ENCODE measurements at places on chromosomes 6 and 20. TPM values are rescaled to one million over a fixed set of nuclear protein-coding genes. Genes with fewer than 3 reads are reported as not detected.
A peak's percentile ranks its signal among the peaks of the same experiment; 100 is the strongest.

- peak overlapping the region; percentile 93 for H3K4me3 ChIP-seq
- H3K27me3 ChIP-seq, result no peaks in the 10 kb centered on the region
- H3K36me3 ChIP-seq, result peaks cover 2% of the 10 kb centered on the region
- peaks cover 10% of the 10 kb centered on the region for H3K4me1 ChIP-seq
Measured at GRCh38 chr6:87700397-87701343, 1.4 kb downstream of the AKIRIN2 start.

Gene CALHM5
- polyA plus RNA-seq, result 0.91 TPM

DNA sequence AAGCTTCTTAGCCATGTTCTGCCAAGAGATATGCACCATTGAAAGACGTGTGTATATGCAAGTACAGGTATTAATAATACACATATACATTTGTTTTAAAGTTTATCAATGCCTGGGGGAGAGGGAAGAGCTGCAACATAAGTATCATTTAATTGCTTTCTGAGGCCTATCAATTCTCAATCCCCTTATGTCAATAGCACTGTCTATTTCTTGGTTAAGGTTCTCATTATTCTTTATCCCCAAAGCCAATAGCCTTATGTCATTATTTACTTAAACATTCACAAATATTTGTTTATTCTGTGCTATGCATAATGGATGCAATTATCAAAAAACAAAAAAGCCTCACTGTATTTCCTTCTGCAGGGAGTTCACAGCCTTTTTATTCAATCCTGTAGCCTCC is 350.3 kb upstream of the KCNQ5 start:
- no peak overlapping the region for H3K4me3 ChIP-seq
- H3K27ac ChIP-seq, result no peak overlapping the region
- DNase-seq, result no peak
- H3K27me3 ChIP-seq, result no peaks in the 10 kb centered on the region

Gene C6orf15
- not detected for polyA plus RNA-seq

DNA sequence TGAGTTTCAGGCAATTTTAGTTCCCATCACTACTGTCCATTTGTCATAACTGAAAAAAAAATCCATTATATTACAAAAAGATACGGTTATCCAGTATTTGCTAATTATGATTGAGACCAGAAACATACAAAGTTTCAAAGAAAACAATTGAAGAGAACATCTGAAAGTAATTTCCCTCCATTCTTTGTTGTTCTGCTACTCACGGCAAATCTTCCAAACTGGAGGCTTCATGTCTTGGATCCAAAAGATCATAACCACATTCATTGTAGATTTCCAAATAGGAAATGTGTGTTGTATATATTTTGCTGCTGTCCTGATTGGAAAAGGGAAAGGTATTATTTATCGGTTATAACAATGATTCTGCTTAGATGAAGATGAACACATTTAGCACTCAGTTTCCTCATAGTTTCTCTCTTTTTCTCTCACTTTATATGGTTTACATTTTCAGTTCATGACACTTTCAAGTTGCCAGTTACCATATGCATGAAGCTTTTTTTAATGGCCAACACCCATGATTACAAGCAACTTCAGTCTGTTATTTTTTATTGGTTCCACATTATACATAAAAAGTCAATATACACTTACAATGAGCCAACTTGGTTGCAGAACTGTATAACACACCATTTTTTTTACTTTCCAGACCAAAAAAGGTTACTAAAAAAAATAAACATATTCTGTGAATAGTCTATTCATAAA is 90.4 kb downstream of the KIF6 start:
- no peaks in the 10 kb centered on the region for H3K27me3 ChIP-seq
- H3K4me1 ChIP-seq, result no peaks in the 10 kb centered on the region
- H3K36me3 ChIP-seq, result no peaks in the 10 kb centered on the region
- H3K27ac ChIP-seq, result no peak overlapping the region
- no peak overlapping the region for H3K4me3 ChIP-seq

DNA sequence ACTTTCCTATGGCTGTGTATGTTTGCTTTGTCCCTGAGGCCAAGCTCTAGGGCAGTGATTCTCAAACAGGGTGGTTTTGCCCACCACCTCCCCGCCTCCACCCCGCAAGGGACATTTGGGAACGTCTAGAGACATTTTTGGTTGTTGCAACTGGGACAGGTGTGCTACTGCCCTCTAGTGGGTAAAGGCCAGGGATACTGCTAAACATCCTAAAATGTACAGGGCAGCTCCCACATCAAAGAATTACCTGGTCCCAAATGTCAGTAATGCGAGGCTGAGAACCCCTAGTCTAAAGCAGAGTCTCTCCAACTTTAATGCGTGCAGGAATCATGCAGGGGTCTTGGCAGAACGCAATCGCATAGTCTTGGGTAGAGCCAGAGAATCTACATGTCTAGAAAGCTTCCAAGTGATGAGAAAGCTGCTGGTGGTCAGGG is 5.1 kb downstream of the KCNS1 start:
- no peak for DNase-seq
- H3K27ac ChIP-seq, result no peak overlapping the region
- no peak overlapping the region for H3K4me3 ChIP-seq
- H3K27me3 ChIP-seq, result peaks cover 48% of the 10 kb centered on the region
- H3K4me1 ChIP-seq, result no peaks in the 10 kb centered on the region
- no peaks in the 10 kb centered on the region for H3K36me3 ChIP-seq

Gene PGC
- 0.16 TPM for polyA plus RNA-seq

Gene C20orf144
- 0.34 TPM for polyA plus RNA-seq

Gene TPD52L1
- polyA plus RNA-seq, result 53.4 TPM

GRCh38 chr20:45485388-45485787 is 15.8 kb downstream of the WFDC2 start:
- no peak for DNase-seq
- no peaks in the 10 kb centered on the region for H3K36me3 ChIP-seq
- no peaks in the 10 kb centered on the region for H3K4me1 ChIP-seq

GRCh38 chr6:126718600-126719327 is 378.8 kb downstream of the CENPW start:
- H3K27me3 ChIP-seq, result no peaks in the 10 kb centered on the region
- H3K4me1 ChIP-seq, result no peaks in the 10 kb centered on the region
- no peak overlapping the region for H3K27ac ChIP-seq
- no peak for DNase-seq
- no peaks in the 10 kb centered on the region for H3K36me3 ChIP-seq

DNA sequence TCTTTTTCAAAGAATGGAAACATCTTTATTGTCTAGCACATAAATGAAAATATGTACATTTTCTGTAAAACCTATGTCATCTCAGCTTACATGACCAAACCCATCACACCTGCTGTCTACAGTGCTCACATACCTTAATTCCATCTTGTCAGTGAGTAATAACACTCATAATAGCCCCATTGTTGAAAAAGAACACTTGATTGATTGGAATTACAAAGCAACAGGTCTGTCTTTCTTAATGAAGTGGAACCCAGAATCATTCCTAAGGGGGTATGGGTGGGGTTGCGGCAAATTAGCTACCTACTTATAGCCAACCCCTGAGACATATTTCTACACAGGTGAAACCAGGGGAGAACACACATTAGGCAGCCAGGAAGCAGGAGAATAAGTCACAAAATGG is 20.2 kb downstream of the ADGRF4 start:
- DNase-seq, result no peak
- no peaks in the 10 kb centered on the region for H3K36me3 ChIP-seq
- no peaks in the 10 kb centered on the region for H3K27me3 ChIP-seq
- no peak overlapping the region for H3K27ac ChIP-seq
- H3K4me1 ChIP-seq, result peaks cover 3% of the 10 kb centered on the region
- no peak overlapping the region for H3K4me3 ChIP-seq

Gene SLC35D3
- 0.49 TPM for polyA plus RNA-seq

Gene TSHZ2
- 10.7 TPM for polyA plus RNA-seq

Gene TP53TG5
- polyA plus RNA-seq, result 0.78 TPM

DNA sequence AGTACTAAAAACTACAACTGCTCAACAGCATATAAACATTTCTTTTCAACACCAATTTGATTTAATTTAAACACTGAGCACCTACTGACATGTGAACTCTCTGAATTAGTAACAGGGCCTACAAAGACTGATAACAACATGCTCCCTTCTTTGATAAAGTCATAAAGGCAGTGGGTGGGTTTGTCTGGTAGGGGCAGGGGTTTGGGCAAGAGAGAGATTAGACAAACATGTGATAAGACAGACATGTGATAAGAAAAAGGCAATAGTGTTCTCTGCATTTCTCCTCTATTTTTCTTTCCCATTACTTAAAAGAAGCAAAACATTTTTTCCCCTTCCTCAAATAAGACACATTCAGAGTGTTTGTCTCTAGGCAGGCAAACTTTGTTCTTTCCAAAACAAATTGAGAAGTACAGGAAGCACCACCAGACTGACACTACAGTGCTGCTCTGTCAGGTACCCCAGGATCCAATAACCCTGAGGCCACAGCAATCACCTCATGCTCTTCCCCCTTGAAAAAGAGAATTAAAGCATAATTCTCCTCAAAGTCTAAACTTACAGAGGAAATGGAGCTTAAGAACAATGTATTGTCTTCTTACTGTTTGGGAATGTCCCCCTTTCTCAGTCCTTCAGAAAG is 11.9 kb downstream of the C6orf52 start:
- H3K4me3 ChIP-seq, result no peak overlapping the region
- peak; percentile 23 for DNase-seq
- no peaks in the 10 kb centered on the region for H3K27me3 ChIP-seq
- peaks cover 23% of the 10 kb centered on the region for H3K4me1 ChIP-seq
- H3K36me3 ChIP-seq, result peaks cover 3% of the 10 kb centered on the region
- peak overlapping the region; percentile 52 for H3K27ac ChIP-seq

Gene BPI
- 0.21 TPM for polyA plus RNA-seq

Gene PNLDC1
- polyA plus RNA-seq, result 0.16 TPM

DNA sequence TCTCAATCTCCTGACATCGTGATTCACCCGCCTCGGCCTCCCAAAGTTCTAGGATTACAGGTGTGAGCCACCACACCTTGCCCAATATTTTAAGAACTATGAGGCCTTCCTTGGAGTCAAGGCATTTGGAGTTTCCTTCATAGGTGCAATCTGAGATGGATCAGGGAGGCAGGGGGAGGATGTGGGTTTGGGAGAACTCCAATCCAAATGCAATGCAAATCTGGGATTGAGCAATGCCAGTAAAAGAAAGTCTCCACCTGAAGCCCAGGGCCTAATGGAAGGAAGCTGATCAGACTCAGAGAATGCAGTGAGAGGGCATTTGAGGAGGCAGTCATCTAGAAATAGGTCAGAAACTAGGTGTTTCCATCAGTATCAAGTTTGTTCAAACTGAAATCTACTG is 21.2 kb downstream of the RSPH3 start:
- peaks cover 8% of the 10 kb centered on the region for H3K36me3 ChIP-seq
- no peaks in the 10 kb centered on the region for H3K4me1 ChIP-seq
- H3K4me3 ChIP-seq, result no peak overlapping the region
- no peak overlapping the region for H3K27ac ChIP-seq
- no peaks in the 10 kb centered on the region for H3K27me3 ChIP-seq

- peak overlapping the region; percentile 44 for H3K27ac ChIP-seq
- peaks cover 10% of the 10 kb centered on the region for H3K4me1 ChIP-seq
- H3K27me3 ChIP-seq, result no peaks in the 10 kb centered on the region
- H3K4me3 ChIP-seq, result no peak overlapping the region
- DNase-seq, result no peak
Measured at GRCh38 chr20:24678351-24679106, 209.1 kb downstream of the SYNDIG1 start.
